ENCODE measurements at places on chromosomes 2 and 18.
A peak's percentile ranks its signal among the peaks of the same experiment; 100 is the strongest.

GRCh38 chr2:62733546-62733945 is 28.0 kb downstream of the EHBP1 start:
- no peak for DNase-seq

- no peak for DNase-seq
Measured at GRCh38 chr2:161139098-161139987, 20.9 kb upstream of the TANK start.

- DNase-seq: peak; percentile 67
Measured at GRCh38 chr18:62715759-62716615, 646 bp downstream of the PHLPP1 start.

DNA sequence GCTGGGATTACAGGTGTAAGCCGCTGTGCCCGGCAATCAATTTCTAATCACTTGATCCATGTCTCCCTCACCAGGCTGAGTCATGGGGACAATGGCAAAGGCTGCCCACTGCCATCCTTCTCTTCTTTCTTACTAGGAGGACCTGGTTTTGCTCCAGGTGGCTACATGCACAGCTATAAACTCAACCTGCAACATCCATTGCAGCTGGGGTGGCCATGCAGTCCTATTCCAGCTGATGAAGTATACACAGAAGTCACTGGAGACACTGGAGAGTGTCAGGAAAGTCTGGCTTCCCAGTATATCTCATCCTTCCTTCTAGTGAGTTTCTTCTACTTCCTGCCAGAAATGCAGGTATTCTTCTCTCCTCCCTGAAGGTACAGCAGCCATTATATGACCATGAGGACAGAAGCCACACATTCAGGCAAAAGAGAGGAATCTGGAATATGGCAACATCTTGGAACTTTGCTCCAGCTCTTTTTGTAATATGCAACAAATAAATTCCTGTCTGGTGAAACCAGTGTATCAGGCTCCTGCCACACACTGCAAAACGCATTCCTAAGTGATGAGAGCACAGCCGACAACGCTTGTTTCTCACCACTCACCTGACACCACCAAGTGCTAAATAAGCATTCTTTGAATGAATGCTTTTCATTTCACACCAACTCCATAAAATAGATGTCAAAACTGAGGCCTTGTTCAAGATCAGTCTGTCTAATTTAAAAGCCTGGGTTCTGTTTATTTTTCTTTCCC is 32.3 kb downstream of the SCTR start:
- DNase-seq: no peak

- DNase-seq: no peak
Measured at GRCh38 chr2:100408941-100409340, 8.5 kb downstream of the CHST10 start.

DNA sequence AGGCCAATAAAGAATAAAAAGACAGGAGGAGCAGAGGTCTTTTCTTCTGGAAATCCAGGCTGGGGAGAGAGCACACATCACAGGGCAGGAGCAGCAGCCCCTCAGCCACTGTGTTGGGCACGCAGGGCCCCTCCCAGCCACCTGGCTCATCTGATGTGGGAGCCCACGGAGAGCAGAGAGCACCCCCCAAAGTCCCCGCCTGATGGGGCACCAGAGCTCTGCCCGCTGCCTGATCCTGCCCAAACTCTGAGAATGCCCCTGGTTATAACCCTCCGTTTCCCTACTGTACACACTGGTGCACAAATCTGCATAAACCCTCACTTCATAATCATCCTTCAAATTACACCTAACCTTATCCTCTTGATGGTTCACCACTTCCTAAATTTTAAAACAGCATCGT is 111.3 kb downstream of the HDAC4 start:
- no peak for DNase-seq

DNA sequence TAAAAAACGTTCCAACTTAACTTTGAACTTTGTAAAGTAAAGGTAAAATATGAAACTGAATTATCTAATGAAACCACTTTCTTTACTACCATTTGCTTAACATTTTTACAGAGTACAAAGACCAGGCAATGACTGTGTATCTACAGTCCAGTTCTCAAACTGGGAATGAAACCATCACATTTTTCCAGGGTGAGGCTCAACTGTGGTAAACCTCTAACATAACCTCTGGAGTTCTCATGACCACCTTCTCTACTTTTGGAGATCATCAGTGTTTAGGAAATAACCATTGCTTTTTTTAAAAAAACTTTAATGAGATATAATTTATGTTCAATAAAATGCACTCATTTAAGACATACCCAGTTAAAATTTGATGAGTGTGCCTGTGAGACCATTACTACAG is 223.5 kb downstream of the RNF152 start:
- no peak for DNase-seq

- DNase-seq: no peak
Measured at GRCh38 chr18:2236232-2236631, 335.1 kb downstream of the METTL4 start.

DNA sequence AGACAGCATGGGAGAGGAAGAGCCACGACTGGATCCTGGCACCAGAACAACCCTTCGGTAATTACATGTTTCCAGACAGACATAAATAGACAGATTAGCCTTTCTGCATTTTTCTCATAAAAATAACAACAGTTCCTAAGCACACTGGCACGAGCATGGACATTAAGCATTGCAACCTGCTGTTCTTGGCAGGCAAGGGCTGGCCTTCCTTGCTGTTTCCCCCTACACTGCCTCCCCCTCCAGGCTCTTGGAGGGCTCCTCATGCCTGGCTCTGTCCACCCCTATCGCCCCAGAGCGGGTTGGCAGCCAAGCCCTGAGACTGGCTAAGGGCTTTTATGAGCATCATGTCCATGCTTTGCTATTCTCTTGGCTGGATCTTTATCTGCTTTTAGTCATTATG is 89.6 kb downstream of the TTC32 start:
- DNase-seq: no peak

DNA sequence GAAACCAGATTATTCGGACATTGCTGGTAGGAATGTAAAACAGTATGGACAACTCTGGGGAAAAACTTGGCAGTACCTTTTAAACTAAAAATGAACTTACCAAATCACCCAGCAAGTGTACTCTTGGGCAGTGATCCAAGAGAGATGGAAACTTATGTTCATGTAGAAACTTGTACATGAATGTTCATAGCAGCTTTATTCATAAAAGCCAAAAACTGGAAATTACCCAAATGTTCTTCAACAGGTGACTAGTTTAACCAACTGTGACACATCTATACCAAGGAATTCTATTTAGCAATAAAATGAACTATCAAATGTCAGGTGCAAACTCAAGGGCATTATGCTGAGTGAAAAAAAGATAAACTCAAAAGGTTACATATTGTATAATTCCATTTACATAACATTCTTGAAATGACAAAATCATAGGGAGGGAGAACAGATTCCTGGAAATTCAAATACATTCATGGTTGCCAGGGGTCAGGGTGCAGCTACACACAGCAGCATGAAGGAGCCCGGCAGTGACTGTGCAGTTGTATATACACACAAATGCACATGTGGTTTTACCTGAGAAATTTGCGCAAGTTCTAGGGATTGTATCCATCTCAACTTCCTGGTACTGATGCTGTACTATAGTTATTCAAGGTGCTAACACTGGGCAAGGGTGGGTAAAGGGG is 3.5 kb upstream of the RNU4ATAC start:
- no peak for DNase-seq

GRCh38 chr2:174108579-174108978 is 139.8 kb downstream of the OLA1 start:
- no peak for DNase-seq

- DNase-seq: no peak
Measured at GRCh38 chr18:65057439-65058083, 693.3 kb upstream of the CDH7 start.

DNA sequence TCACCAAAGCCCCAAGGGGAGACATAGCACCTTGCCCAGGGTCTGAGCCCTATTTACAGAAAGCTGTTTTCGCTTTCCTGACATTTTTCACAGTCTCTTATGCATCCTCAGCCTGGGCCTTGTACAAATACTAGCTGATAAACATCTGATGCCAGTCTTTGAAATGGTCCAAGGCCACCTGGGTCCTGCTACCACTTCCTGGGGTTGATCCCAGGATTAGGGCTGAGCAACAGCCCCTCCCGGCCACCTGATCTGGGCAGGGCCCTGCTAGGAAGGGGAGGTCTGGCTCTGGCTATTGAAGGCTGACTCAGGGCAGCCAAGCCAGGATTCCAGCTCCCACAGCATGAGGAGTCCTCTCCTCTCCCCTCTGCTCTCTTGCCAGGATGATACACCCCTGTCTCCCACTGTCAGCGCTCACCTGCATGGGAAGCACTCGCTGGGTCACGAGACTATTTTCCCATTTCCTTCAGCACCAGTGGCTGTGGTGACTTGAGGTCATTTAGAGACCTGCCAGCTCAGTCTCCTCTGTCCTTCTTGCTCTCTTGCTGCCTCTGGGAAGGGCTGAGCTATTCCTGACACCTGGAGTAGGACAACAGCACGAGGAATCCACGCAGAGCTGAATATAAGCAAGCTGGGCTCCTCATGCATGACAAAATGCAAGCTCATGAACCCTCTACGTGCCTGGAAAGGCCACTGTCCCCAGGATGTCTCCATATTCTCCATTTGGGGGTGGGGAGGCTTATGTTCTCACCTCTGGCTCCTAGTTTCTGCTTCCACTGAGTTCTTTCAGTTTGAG is 53.0 kb upstream of the LGALSL start:
- DNase-seq: no peak

GRCh38 chr2:168819050-168819715 is 16.7 kb downstream of the NOSTRIN start:
- no peak for DNase-seq

DNA sequence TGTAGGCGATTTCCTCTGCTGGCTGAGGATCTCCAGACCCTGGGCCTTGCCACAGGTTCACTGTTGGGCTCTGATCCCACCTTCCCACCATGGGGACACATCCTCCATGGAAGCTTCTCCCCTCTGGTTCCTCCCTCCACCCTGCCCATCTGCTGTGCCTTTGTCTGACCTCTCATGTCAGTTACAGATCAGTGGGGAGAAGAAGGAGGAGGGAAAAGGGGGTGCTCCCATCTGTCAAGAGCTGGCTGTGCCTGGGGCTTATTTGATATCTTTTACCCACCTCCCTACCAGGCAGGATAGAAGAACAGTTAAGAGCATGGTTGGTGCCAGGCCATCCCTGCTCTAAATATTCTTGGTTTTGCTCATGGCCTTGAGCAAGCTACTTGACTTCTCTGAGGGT is 12.3 kb upstream of the DNAJB2 start:
- DNase-seq: no peak

- no peak for DNase-seq
Measured at GRCh38 chr18:78207942-78208341, 771.7 kb upstream of the SALL3 start.

GRCh38 chr2:214104219-214104618 is 306.6 kb upstream of the VWC2L start:
- DNase-seq: no peak

GRCh38 chr2:138928374-138929021 is 148.3 kb upstream of the NXPH2 start:
- no peak for DNase-seq

DNA sequence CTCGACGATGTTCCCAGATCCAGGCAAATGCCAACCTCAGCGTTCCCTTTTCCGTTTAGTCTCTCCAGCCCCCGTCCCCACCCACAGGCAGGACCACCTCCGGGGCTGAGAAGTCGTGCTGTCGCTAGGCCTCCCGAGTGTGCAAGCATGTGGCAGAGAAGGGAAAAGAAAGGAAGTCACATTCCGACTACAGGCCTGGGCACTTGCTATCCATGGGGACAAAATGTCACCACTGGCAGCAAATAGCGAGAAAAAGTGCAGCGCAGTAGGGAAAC is 420 bp downstream of the PIGN start:
- no peak for DNase-seq

- no peak for DNase-seq
Measured at GRCh38 chr2:229571243-229571642, 143.1 kb downstream of the DNER start.

DNA sequence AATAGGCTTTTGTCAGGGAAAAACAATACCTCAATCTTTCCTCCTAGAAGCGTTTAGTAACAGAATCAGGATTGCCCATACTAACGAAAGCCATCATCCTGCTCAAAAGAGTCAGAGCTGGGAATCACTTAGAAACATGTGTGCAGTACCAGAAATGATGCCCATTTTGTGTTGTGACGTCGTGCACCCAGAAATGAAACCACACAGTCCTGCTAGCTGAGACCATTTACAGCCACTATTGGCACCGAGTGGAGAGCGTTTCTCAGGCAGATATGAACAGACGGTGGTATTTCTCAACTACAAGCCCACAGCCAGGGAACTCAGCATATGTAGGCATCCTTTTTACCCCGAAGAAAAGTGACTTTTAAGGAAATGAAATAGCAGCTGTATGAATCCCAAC is 284.3 kb upstream of the LRATD1 start:
- no peak for DNase-seq

- no peak for DNase-seq
Measured at GRCh38 chr2:146392186-146392585, 1452.6 kb upstream of the ACVR2A start.

DNA sequence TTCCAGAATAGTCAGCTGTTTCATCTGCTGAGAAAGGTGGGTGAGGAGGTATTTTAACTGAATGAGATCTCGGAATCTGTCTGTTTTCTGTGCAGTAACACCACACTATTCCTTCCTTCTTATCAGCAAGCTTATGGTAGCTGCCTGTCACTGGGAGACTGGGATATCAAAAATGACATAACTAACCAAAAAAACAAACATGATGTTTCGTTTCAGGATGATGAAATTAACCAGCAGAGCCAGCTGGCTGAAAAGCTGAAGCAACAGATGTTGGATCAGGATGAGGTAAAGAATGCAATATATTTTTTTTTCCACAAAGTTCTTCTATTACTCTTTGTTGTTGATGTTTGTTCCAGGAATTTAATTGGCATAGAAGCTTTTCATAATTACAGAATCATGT is 59.8 kb upstream of the LYPD6B start:
- no peak for DNase-seq

GRCh38 chr18:13161276-13161899 is 57.2 kb upstream of the LDLRAD4 start:
- peak; percentile 4 for DNase-seq

GRCh38 chr2:47900857-47901256 is 5.4 kb downstream of the FBXO11 start:
- DNase-seq: no peak

- no peak for DNase-seq
Measured at GRCh38 chr2:181602017-181602416, 54.9 kb downstream of the CERKL start.

- no peak for DNase-seq
Measured at GRCh38 chr2:111930409-111930808, 32.0 kb downstream of the MERTK start.

GRCh38 chr2:217329023-217329431 is 469.2 kb upstream of the TNP1 start:
- no peak for DNase-seq

Measured in GM10248 (cell line).